ENCODE measurements at places on chromosomes 5 and 9.

GRCh38 chr9:90881648-90882047 lies 80.0 kb downstream of the SYK start:
- DNase-seq: no peak

- DNase-seq: no peak
Observed at GRCh38 chr5:115179394-115180164, 9.9 kb upstream of the TRIM36 start.

GRCh38 chr9:73239570-73240265 lies 88.1 kb downstream of the ANXA1 start:
- no peak for DNase-seq

- DNase-seq: no peak
Observed at GRCh38 chr5:40446910-40447309, 232.8 kb upstream of the PTGER4 start.

GRCh38 chr5:103355579-103355978 lies 97.0 kb downstream of the MACIR start:
- DNase-seq: no peak

- no peak for DNase-seq
Observed at GRCh38 chr5:57468481-57469163, 14.0 kb downstream of the ACTBL2 start.

DNA sequence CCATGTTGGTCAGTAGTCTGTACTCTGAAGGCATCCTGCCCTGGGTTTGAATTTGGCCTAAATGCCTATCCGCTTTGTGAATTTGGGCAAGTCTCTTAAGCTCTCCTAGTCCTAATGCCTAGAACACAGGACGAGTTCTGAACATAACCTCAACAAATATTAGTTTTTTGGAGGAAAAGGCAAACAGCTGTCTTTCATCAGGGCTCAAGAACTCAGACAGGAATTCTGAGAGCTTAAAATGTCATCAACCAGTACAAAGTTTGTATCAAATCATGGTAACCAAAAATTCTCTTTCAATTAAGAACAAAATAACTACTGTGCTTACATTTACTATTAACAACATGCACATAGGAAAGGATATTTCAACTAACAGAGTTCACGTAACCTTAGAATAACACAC lies 182.5 kb upstream of the PPP1R2B start:
- DNase-seq: no peak

- DNase-seq: no peak
Observed at GRCh38 chr9:101571114-101571513, 23.7 kb downstream of the PPP3R2 start.

- DNase-seq: no peak
Observed at GRCh38 chr5:81750308-81751008, 439 bp downstream of the SSBP2 start.

- no peak for DNase-seq
Observed at GRCh38 chr5:86866036-86866435, 248.3 kb downstream of the COX7C start.

DNA sequence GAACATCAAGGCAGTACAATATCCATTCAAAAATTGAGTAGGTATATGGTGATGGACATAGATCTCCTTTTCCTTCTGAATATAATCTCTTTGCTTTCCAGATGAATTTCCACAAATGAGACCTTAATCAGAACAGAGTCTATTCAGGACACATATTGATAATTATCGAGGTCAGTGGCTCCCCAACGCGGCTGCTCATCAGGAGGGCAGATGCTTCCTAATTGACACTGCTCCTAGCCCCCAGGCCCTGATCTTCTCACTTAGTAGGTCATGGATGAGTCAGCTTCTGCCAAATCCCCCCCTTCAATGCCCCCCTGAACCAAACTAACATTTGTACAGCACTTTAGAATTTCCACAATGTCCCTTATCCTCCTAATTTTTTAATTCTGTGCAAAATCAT lies 51.6 kb downstream of the SEMA5A start:
- no peak for DNase-seq

DNA sequence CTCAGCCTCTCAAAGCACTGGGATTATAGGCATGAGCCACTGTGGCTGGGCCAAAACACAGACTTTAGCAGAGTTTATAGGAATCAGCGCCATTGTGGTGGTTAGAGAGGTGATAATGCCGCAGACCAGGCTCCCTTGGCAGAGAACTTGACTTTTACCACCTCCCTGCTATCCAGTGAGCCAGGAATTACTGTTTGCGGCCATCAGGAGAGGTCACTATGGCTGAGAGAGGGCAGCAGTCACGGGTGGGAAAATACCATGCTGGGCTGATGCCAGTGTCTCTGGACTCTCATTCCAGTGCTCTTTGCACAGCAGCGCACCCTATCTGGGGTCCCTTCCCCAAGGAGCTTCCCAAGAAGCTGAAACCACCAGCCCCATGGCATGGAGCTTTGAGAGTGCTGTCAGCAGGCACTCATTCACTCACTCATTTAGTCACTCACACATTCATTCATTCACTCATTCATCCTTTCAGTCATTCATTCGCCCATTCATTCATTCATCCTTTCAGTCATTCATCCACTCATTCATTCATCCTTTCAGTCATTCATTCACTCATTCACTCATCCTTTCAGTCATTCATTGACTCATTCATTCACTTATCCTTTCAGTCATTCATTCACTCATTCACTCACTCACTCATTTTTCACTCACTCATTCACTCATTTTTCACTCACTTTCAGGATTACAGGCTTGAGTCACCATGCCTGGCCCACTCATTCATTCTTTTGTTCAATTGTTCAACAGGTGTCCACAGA lies 27.3 kb upstream of the RNU6ATAC start:
- DNase-seq: no peak

GRCh38 chr9:87497604-87498045 lies at the start of gene DAPK1:
TSS of gene DAPK1 (plus strand) at chr9:87497867. CDS start at chr9:87499078, 1,211 bp downstream.
- peak; percentile 56 for DNase-seq

- peak; percentile 76 for DNase-seq
Observed at GRCh38 chr5:180313677-180314505, 22.0 kb upstream of the MAPK9 start.

- no peak for DNase-seq
Observed at GRCh38 chr5:7844901-7845300, 6.0 kb downstream of the CFAP90 start.

GRCh38 chr5:172443441-172444109 lies 10.8 kb downstream of the SH3PXD2B start:
- no peak for DNase-seq

DNA sequence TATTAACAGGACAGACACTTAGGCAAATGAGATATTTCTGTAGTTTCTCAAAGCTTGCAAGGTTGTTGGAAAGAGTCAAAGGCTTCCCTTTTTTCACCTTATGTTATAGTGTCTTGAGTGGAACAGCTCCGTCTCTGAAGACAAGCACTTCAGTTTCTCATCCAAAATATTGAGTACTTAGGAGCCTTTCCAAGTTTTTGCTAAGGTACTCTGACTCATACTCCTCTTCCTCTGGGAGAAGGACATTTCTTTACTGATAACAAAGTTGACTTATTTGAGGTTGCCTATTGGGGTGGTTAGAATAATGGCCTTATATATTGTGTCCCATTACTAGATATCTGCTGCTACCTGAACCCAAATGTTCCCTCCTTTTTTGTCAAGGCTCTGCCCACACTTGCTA lies 869.6 kb downstream of the MAT2B start:
- DNase-seq: no peak
